ENCODE measurements at places on chromosomes 16 and 17.
A peak's percentile ranks its signal among the peaks of the same experiment; 100 is the strongest.

DNA sequence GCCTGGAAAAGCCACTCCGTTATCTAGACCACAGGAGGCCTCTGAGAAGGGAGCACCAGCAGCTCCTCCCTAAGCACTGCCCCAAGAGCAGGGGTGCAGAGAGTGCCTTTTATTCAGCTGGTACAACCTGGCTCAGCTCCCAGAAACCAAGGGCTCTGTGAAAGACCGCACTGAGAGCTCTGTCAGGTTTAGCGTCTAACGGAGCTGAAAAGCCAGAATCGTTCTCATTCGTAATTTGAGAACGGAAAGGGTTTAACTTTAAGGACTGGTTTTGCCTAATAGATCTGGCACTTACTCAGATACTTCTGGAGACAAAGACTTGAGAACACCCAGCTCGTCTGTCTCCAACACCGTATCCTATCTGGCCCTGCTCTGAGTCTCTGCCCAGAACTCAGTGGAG lies 13.5 kb downstream of the MPG start:
- no peak for DNase-seq

DNA sequence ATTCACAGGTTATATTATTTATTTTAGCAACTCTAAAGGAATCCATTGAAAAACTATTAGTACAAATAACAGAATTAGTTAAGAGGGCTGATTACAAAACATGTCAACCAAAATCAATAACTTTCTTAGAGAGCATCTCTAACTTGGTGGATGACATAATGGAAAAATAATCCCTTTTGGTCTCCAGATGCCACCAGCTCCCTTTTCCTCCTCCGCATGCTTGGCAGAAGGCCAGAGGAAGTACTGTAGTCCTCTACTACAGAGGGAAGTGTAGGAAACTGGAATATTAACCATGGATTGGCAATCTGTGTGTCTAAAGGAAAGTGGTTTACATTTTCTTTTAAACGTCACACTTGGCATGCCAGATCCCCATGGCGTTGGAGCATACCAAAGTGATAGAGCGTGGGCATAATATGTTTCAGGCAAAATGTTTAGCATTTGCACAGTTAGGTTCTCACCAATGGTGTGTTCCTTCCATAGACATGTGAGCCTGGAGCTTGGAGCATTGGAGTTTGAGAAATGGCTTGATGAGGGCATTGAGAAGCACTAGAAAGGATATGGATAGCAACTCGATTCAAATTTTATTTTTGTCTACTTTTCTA lies 106.3 kb downstream of the PRKCB start:
- no peak for DNase-seq

- DNase-seq = no peak
These were observed 448 bp downstream of the VTN start for GRCh38 chr17:28369684-28370034.

DNA sequence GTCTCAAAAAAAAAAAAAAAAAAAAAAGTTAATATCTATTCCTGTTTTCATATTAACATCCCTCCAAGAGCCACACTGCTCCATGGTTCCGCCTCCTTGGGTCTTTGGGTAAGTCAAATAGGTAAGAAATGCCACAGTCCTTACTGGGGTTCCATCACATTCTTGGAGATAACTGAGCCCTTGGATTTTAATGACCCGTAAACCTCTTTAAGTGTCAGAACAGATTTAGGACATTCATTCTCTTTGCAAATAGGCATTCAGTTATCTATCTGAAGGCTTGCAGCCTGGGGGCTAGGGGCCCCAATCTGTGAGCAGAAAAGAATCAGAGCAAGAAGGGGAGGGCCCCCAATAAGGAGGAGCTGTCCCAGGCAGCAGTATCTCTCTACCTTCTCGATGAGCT lies 28.0 kb downstream of the MYH13 start:
- no peak for DNase-seq

DNA sequence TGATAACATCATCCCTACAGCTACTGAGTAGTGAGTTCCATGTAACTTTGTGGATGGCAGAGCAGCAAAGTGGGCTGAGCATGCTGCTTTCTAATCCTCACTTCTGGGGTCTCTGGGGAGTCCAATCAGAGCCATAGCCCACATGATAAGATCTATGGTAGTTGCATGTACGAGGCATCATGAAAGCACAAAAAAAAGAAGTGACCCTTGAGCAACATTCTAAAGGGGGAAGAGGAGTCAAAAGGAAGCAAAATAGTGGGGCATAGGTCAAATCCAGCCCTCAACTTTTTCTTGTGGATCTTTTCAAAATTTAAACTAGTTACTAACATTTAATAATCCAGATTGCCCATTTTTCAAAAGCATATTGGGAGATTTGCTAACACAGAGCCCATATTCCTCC lies 208.5 kb upstream of the TOX3 start:
- DNase-seq = no peak

DNA sequence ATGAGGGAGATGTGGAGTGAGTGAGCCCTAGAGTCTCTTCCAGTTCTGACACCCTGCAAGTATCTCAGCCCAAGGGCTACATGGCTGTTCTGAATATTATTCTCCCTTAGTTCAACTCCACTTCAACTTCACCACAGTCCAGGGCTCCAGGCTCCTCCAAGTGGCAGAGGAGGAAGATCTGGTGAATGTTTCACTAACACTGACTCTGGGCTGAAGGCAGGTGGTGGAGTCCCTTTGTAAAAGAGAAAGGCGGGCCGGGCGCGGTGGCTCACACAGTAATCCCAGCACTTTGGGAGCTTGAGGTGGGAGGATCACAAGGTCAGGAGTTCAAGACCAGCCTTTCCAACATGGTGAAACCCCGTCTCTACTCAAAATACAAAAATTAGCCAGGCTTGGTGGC lies 13.6 kb downstream of the CCDC92B start:
- DNase-seq = no peak

DNA sequence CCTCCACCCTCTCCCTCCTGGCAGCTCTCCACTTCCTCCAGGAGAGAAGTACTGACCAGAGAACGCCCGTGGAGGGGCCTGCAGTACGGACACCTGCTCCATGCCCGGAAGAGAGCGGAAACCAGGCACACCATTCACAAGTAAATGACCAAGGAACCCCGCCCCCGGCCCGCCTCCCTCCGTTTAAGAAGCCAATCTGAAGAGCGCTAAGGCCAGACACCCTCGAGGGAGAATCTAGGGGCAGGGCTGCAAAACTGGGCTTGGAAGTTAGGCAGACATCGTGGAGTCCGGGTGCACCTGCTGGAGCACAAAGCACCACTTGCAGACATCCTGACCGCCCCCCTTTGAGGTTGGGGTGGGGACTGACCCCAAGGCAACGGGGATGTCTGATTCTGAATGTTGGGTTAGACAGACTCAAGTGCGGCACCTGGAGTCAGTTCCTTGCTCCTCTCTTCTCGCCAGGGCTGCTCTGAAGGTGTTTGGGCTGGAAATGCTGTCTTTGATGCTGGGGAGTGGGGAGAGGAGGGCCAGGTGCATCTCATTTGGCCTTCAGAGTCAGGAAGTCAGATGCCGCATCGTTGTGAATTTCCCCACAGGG lies 964 bp upstream of the FAAP100 start:
- peak; percentile 67 for DNase-seq

GRCh38 chr17:75998327-75998795 lies 2.3 kb upstream of the CDK3 start:
- DNase-seq = no peak

GRCh38 chr17:3655766-3656165 lies 12.6 kb downstream of the TAX1BP3 start:
- no peak for DNase-seq

DNA sequence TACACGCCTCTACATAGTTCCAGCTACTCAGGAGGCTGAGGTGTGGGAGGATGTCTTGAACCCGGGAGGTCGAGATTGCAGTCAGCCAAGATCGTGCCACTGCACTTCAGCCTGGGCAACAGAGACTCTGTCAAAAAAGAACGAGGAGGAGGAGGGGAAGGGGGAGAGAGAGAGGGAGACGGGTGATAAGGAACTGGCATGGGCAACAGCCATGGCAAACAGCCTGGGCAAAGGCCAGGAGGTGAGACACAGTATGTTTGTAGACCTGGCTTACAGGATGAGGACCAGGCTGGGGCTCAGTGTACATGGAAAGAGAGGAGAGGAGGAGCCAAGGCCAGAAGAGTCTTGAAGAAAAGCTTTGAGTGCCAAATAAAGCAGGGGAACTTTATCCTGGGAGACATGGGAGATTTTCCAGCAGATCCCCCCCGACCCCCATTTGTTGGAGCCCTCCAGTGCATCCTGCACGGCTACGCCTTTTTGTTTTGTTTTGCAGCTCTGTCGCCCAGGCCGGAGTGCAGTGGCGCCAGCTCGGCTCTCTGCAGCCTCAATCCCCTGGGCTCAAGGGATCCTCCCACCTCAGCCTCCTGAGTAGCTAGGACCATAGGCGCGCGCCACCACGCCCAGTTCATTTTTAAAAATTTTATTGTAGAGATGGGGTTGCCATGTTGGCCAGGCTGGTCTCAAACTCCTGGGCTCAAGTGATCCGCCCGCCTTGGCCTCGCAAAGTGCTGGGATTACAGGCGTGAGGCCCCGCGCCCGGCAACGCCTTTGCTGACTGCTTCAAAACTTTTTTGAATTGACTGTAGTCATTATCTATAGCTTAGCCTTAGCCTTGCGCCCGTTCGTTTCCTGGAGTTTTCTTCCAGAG lies 1.3 kb upstream of the ALKBH5 start:
- no peak for DNase-seq

- DNase-seq = no peak
These were observed 441.6 kb upstream of the CDH8 start for GRCh38 chr16:62477796-62478195.

DNA sequence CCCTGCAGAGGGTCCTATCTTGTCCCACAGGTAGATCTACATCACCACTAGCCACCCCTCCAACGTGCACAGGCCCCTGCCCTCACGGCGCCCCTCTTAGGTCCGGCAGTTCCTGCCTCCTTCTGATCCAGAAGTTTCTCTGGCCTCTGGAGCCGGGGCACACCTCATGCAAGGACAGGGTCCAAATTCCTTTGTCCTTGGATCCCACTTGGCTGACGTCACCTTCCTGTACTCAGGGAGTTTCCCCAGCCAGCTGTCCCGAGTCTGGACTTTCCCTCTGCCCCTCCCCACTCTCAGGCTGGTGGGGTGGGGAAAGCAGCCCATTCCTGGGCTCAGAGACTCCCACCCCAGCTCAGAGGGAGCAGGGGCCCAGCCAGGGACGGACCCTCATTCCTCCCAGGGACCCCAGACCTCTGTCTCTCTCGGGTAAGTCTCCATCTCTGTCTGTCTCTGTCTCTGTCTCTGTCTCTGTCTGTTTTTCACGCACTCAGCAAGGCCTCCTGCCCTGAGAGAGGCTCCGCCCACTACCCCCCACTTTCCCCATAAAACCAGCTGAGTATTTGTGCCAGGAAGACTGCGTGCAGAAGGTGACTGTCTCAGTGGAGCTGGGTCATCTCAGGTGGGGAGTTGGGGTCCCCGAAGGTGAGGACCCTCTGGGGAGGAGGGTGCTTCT lies at the start of gene IL32:
IL32 (plus strand) TSS at position 572 of the 673 bp plus-strand sequence. CDS start 172 bp downstream, outside the sequence.
- DNase-seq = peak; percentile 66

- DNase-seq = no peak
These were observed 32.2 kb downstream of the RNF157 start for GRCh38 chr17:76208120-76208519.

- DNase-seq = no peak
These were observed 96.4 kb downstream of the CCDC182 start for GRCh38 chr17:57648720-57649119.

DNA sequence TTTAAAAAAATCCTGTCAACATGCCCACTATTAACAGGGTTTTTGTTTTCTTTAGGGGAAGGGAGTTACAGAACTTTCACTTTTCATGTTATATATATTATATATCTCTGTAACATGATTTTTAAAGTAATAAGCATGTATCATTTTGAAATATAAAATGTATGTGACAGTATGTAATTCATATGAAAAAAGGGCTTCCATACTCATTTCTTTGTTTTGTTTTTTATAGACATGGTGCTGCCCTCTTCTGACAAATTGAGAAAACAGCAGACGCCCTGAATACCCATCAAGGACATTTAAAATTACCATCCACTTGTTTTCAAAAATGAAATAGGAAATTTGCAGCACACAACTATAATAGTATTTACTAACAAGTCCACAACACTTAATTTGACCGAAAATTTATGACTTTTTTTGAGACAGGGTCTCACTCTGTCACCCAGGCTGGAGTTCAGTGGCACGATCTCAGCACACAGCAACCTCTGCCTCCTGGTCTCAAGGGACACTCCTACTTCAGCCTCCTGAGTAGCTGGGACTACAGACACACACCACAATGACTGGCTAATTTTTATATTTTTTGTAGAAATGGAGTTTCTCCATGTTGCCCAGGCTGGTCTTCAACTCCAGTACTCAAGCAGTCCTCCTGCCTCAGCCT lies 30.4 kb downstream of the CFDP1 start:
- DNase-seq = no peak

DNA sequence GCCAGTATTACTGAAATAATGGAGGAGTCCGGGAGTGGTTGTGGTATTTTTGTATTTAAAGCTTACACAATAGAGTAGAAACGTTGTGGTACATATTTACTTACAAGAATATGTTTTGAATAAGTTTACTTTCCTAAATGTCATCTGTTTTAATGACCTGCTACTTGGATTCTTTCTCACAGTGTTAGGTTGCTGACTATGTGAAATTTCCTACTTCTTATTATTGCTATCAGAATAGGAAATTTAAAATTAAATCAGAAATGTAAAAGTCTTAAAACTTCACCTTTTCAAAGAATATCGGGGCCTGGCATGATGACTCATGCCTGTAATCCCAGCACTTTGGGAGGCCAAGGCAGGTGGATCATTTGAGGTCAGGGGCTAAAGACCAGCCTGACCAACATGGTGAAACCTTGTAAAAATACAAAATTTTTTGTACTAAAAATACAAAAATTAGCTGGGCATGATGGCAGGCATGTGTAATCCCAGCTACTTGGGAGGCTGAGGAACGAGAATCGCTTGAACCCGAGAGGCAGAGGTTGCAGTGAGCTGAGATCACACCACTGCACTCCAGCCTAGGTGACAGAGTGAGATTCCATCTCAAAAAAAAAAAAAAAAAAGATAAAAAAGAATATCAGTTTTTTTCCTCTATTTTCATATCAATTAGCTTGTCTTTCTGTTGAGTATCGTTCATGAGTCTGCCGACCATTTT lies 77.8 kb downstream of the VMP1 start:
- DNase-seq = no peak

DNA sequence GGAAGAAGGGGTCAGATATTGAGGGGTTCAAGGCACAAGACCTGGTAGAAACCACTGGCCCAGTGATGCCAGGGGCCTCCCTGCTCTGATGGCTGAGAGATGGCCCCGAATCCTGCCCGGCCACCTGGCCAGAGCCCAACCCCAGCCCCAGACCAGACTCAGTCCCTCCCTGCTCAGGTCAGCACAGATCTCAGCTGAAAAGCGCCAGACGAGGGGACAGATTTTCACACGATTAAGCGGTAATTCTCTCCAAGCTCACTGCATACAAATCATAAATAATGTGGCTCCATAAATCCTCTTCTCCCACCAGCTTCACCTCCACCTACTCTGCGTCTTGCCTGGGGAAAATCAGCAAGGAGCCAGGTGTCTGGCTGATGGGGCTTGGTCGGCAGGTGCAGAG lies 57.1 kb downstream of the ENGASE start:
- DNase-seq = no peak

DNA sequence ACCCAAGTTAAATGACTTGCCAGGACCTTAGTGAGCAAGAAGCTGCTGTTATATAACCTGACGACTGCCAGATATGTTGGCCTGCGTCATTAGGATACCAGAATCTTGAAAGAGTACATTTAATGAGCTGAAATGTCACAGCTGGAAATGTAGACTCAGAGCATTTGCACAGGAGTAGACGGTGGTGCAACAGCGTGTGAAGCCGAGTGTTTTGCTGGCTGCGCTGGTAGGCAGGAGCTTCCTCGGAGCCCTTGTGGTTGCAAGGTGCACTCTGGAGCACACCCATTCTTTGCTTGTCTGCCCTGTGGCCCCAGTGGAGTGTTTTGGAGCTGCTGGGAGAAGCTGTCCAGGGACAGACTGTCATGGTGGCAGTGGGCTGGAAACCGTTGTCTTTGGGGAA lies 79.3 kb downstream of the BANP start:
- no peak for DNase-seq

All from activated CD4-positive, alpha-beta T cell treated with anti-CD3 and anti-CD28 coated beads for 24 hours (primary cell).